ENCODE measurements at places on chromosomes 16 and 17. TPM values are rescaled to one million over a fixed set of nuclear protein-coding genes. Genes with fewer than 3 reads are reported as not detected.

The NPIPA7 gene
- total RNA-seq = 5.5 TPM

DNA sequence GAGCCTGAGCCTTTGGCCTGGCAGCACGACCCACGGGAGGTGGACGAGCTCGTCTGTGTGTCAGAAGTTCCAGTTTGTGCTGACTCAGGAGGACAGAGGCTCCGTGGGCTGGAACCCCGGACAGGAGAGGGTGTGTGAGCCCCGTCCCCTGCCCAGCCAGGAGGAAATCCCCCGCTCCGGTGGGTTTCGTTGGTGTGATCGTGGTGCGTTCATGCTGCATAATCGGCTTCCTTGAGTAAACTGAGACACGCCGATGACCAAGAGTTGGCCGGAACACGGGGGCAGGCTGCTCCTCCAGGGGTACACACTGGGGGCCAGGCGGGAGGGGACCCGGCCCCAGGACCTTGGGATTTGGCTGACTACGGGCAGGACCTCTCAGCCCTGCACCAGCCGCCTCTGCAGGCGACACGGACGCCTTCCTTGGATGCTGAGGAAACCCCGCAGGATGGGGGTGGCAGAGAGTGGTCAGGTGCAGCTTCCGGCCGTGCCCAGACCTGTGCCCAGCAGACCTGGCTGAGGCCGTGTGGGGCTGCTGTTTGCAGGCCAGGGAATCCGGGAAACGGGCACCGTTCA, 8.5 kb downstream of the METRNL start:
- DNase-seq = no peak

The CEP295NL gene
- total RNA-seq = 1.6 TPM

DNA sequence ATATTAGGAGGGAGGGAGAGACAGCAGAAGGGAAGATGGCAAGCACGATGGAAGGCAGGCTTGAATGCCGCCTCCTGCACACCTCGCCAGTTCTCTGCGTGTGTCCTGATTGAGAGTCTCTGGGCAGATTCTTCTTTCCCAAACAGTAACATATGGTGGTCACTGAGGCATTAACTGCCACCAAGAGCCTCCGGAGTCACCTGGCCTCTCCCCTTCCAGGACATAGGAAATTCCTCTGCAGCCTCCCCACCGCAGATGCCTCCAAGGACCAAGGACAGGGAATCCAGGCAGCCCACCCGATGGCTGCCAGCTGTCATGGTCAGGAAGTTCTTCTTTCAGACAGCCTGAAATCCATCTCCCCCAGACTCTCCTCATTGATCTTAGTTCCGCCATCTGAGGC, 149.3 kb downstream of the ENGASE start:
- DNase-seq = no peak

DNA sequence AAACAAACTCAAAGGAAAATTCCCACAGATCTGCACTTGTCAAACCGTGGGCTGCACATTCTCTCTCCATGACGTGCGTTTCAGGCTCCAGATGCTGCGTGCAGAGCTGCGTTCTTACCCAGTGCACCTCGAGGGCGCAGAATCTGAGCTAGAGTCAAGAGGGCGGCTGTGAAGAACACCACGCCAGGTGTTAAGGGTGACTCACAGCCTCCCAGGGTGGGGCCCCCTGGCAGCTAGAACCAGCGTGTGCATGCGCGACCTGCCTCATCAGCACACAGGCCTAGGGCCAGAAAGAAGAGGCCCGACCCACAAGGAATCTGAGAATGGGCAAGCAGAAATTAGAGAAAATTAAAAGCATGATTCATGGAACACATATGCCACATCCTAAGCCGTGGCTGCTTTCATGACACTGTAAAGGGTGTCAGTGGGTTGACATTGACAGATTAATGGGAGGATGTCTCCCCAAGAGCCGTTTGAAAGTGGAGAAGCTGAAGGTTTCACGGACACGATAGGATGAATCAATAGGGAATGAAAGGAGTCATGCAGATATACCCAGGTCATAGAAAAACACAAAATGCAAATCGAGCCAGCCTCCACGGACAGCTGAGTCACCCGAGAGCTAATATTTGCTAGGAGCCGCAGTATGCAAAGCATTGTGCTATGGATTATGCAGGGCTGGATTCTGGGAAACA, 29.0 kb downstream of the MARCHF10 start:
- DNase-seq = no peak

DNA sequence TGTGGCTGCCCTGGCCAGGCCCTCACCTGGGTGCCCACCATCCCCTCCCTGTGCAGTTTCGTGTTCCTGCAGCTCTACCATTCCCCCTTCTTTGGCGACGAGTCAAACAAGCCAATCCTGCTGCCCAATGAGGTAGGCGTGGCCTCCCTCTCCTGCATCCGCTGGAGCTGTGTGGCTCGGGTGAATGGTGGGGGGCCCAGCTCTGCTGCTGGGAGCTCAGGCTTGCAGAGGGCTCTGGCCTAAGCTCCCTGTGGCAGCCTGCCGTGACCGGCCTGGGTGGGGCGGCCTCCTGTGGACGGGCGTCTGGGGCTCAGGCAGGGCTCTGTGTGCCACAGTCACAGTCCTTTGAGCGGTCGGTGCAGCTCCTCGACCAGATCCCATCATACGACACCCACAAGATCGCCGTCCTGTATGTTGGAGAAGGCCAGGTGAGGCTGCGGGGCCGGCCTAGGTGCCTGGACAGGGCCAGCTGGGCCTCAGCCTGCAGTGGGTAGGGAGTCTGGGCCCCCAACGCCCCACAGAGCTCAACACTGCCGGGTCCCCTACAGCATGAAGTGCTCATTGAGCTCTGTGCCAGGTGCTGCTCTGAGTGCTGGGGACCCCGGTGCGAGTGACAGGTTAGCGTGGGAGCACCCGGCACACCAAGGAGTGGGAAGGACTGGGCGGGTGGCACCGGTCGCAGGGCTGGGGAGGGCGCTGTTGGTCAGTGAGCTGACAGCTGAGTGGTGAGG, 37.3 kb downstream of the TSC2 start:
- DNase-seq = no peak
